ENCODE measurements at places on chromosomes 13 and 19.

DNA sequence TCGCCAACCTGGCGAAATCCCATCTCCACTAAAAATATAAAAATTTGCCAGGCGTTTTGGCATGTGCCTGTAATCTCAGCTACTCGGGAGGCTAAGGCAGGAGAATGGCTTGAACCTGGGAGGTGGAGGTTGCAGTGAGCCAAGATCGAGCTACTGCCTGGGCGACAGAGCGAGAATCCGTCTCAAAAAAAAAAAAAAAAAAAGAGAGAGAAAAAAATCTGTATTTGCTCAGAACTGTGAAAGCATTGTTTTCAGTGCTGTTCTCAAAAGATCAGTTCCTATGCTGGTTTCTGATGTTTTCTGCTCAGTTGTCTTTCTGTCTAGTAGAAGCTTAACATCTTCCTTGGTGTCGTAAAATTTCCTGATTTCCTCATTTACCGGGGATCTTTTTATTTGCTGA lies 2.5 kb downstream of the SF3A2 start:
- DNase-seq = no peak

- DNase-seq = no peak
Measured at GRCh38 chr13:78160793-78161192, 242.2 kb upstream of the EDNRB start.

- DNase-seq = peak; percentile 85
Measured at GRCh38 chr19:36489920-36490415, 607 bp upstream of the ZNF566 start.

DNA sequence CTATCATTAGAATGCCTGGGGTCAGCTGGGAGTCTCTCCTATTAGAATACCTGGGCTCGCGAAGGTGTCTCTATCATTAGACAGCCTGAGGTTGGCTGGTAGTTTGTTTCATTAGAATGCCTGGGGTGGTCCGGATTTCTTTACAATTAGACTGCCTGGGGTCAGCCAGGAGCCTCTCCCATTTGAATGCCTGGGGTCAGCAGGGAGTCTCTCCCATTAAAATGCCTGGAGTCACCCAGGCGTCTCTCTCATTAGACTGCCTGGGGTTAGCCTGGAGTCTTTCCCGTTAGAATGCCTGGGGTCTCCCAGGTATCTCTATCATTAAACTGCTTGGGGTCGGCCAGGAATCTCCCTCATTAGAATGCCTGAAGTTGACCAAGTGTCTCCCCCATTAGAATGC lies 1458.3 kb downstream of the UQCRFS1 start:
- DNase-seq = no peak

DNA sequence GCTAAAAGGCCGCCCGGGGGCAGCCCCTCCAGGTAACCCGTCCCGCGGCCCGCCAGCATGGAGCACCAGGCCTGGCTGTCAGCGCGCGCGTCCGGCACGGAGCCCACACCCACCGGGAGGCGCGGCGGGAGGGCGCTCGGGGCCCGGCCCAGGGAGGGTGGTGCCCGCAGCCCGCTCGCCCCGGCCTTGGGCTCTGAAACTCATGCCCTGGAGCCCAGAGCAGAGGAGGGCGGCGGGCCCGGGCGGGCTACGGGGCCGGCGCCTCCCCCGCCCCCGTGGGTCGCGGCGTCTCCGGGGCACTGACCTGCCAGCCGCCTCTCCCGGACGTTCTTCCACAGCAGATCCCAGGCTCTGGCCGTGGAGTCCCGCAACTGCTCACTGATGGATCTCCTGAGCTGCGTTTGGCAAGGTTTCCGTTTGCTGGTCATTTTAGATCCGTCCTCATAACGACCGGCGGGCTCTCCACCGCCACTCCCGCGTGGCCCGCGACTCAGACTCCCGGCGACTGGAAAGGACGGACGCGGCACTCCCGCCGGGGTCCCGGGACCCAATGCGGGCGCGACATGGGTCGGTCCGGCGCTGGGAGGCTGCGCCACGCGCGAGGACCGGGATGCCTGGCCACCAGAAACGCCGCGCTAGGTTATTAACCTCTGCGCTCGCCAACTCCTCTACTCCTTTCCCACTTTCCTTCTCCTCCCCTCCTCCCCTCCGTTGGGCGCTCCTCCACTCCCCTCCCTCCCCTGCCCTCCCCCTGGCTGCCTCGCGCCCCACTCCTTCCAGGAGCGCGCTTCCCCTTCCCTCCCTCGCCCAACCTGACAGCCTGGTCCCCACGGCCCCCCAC lies 64.7 kb upstream of the STARD13 start:
- DNase-seq = no peak

- DNase-seq = no peak
Measured at GRCh38 chr13:36769545-36769944, 49.5 kb upstream of the RFXAP start.

DNA sequence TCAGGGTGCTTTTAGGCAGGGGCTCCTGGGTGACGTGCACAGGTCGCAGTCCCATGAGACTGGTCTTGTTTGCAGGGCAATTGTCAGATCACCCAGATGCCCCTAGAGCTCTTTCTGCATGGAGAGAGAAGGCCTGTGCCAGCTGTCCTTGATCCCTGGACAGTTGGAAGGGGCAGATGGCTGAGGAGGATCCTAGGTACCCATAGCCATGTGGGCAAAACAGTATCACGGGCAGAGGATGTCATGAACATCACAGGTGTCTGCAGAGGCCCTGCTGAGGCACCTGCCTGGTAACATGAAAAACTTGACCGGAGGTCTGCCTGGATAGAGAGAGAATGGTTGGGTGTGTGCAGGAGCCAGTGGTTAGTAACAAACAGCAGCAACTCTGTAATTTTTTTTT lies 99.3 kb downstream of the ZNF536 start:
- no peak for DNase-seq

GRCh38 chr19:18861235-18861634 lies 29.5 kb downstream of the UPF1 start:
- DNase-seq = no peak

DNA sequence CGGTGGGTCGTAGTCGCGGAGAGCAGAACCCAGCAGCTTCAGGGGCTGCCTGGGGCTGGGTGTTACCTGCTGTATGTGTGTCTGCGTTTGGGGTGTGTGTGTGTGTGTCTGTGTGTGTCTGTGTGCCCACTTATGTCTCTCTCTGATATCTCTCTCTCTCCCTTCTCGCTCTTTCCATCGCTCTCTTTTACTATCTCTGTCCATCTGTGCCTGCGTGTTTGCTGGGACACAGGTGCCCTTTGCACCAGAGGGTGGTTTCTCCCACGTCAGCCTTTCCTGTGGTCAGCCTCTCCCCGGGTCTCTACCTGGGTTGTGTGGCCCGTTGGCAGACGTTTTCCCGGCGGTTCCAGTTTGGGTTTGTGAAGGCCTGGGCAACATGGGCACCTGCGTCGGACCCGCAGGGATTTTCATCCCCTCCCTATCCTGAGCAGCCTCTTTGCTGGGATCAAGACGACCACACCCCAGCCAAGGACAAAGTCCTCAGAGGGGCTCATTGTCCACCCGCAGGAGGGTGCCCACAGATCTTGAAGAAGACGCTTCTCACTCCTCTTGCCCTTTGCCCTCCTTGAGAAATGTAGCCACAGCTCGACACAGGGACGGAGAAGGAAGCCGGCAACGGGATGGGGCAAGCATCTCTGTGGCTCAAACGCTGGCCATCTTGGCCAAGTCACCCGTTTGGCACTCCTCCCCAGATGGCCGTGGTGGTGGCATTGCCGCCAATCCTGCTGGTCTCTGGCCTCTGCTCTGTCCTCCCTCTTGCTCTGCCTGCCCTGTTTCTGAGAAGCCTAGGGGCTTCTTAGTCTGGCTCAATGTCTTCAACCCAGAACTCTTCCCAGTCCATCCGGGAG lies 43.3 kb downstream of the ZNF146 start:
- DNase-seq = no peak

DNA sequence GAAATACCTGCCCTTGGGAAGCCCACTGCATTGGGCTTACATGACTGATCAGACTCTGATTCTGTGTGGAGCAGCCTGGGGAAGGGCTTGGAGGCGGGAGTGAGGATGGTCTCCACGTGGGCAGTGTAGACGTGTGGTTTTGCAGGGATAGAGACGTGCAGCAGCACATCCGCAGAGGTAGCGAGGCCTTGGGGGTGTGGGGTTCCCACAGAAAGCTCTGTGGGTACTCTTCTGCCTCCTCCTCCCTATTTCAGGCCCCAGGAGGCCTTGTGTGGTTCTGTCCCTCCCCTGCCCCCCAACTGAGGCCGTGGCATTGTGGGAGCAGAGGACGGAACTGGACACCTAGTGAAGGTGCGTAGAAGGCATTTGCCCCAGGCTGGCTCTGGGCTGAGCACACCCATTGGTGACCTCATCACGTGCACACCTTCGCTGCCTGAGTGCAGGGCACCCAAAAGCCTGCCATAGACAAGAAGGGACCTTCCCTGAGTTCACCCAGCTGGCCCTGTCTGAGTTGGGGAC lies 28.9 kb downstream of the PPP1R37 start:
- DNase-seq = no peak

GRCh38 chr13:113942591-113943103 lies 31.2 kb downstream of the C13orf46 start:
- no peak for DNase-seq

DNA sequence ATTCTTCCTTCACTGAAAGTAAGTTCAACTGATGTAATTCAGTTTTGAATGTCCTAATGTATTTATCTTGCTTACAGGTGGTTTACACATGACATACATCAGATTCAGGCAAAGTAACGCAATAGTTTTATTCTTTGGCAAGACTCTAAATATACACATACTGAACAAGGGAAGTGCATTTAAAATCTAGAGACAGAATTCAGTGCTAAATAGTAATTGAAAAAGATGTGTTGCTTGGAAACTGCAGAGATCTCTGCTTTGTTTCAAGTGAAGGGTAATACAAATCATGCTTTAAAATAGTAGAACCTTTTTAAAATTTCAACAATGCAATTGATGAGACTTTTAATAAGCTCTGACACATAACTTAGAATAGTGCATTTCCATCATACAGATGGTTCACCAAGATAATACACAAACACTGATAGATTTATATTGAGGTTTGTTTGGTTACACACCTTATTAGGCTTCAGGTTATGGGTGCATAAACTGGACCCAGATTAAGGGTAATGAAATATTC lies 581.0 kb upstream of the MIR17HG start:
- DNase-seq = no peak

GRCh38 chr13:88068975-88069374 lies 397.8 kb downstream of the SLITRK5 start:
- DNase-seq = no peak

DNA sequence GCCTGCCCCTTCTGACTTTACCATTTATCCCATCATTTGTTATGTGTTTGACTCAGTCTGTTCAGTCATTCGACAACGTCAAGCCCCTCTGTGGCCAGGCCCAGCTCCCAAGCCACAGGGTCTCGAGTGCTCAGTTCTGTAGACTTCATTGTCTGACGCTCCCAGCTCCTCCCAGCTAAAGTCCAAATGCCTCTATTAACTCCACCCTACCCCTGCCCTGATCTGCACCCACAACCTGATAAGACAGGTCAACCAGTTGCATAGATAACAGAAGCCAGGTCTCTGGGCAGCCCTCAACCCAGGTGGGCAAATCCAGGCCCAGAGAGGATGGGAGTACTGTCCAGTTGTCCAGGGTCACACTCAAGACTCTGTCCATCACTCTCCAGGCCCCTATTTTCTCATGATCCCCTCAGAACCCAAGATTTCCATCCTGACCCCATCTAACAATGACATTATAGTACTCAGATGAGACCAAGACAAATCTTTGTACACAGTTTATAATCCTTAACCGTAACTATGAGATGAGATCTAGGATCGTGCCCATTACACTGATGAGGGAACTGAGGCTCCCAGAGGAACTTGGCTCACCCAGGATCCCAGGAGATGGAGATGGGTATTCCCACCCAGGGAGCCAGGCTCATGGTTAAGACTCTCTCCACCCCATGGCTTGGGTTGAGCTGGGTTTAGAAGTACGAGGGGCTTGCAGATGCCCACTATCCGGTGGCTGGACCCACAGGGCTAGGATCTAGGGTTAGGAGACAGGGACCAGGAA lies 1.1 kb downstream of the TM6SF2 start:
- DNase-seq = no peak

GRCh38 chr13:75372923-75373841 lies 108.8 kb downstream of the TBC1D4 start:
- DNase-seq = no peak

DNA sequence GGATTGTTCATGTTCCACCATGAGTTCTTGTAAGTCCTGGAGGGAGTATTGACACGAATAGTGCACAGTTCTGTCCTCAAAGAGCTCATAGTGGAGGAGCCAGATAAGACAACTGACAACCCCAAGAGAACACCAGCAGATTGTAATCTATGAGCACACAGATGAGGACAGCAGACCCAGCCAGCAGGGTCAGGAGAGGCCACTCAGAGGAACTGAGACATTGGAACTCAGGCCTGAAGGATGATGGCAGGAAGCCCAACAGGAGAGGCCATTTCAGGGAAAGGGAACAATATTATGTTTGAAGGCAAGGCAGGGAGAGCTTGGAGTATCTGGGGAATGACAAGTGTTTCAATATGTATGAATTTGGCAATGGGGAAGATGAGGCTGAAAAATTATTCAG lies 63.7 kb upstream of the IPO5 start:
- no peak for DNase-seq

DNA sequence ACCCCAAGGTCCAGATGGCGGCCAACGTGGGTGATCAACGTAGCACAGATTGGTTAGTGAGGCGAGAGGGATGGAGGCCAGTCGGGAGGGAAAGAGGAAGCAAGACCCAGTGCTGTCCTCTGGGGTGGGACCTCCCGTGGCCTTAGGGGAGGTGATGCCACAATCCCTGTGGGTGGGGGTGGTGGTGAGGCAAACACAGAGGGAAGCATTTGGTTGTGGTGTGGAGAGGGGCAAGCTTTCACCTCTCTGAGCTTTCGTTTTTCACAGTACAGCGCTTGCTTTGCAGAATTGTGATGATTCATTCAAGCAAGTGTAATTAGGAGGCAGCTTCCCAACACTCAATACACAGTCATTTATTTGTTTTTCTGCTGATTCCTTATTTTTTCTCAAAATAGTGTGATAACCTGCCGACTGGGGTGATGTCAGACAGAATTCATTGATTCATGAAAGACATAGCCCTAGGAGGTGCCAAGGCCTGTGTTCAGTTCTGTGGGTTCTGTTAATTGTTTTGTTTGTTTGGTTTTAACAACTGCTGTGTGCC lies 2.4 kb downstream of the LENG8 start:
- no peak for DNase-seq

DNA sequence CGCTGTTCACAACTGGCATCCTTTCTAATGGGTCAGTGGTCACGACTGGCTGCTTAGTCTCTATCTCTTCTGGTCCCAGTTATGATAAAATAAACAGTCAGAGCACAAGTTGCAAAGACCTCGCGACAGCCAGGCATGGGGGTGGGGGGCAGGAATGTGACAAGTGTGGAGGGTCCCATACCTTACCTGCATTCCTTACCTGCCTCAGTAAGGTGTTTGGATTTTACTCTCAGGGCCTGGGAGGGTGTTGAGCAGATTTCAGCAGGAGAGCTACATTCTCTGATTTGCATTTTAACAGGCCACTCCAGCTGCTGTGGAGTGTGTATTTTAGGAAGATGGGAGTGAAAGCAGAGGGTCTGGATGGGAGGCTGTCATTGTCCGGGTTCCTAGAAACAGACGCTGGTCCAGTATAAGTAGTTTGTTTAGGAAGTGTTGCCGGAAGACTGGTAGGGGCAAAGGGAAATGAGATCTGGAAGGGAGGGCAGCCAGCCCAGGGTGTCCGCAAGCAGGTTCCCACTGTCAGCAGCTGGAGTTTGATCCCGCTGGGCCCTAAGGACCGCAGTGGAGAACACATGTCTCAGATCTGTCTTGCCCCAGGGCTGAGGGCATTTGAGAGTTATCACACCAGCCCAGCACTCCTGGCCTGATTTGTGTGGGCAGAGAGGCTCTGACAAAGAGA lies 920.0 kb downstream of the UQCRFS1 start:
- no peak for DNase-seq

Data from CD4-positive, alpha-beta memory T cell (primary cell).